ENCODE measurements at places on chromosomes 11 and 22. TPM values are rescaled to one million over a fixed set of nuclear protein-coding genes. Genes with fewer than 3 reads are reported as not detected.

DNA sequence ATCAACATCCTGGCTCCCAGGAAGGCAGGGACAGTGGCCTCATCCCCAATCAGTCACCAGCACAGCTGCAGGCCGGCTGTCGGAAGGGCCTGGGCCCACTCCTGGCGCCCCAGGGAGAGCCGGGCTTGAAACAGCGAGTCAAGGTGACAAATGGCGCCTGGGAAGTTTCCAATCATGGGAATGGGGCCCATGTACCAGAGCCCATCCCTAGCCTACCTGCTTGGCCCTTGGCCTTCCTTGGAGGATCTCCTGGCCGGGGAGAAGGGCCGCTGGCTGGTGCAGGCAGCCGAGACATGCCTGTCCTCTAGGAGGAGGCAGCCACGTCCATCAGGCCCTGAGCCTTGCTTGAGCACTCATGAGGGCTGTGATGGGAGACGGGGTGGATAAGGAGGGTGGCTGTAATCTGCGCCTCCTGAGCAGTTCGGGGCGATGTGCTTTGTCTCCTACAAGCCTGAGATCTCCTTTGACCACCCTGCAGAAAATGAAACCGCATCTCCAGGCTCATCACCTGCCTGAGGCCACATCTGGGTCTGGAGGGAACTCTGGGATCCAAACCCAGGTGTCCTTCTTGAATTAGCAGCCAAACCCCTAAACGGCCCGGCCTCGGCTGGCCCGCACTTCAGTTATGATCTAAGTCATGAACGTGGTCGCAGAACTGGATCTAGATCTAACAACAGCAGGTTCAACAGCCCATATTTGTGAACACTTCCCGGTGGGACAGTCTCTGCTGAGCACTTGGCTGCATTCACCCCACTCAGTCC, 862.0 kb downstream of the TBC1D22A start:
- no peak for DNase-seq

- no peak for DNase-seq
Observed at GRCh38 chr11:32297611-32298011, 137.7 kb downstream of the WT1 start.

DNA sequence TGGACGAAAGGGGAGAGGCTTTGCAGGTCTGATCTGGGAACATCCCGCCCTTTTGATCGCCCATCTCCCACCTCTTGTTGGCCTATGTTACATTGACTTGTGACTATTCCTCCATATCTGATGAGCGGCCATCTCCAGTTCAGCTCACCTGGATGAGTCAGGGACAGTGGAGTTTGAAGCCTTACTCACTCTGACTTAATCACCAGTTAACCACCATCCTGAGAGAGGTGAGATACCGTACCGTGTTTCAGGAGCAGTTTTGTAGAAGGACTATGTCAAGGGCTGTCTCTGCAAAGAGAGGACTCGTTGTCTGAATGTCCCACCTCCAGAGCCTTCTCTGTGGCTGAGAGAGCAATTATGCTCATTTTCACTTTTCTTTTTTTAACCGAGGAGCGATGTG, 771.7 kb downstream of the NTM start:
- no peak for DNase-seq

DNA sequence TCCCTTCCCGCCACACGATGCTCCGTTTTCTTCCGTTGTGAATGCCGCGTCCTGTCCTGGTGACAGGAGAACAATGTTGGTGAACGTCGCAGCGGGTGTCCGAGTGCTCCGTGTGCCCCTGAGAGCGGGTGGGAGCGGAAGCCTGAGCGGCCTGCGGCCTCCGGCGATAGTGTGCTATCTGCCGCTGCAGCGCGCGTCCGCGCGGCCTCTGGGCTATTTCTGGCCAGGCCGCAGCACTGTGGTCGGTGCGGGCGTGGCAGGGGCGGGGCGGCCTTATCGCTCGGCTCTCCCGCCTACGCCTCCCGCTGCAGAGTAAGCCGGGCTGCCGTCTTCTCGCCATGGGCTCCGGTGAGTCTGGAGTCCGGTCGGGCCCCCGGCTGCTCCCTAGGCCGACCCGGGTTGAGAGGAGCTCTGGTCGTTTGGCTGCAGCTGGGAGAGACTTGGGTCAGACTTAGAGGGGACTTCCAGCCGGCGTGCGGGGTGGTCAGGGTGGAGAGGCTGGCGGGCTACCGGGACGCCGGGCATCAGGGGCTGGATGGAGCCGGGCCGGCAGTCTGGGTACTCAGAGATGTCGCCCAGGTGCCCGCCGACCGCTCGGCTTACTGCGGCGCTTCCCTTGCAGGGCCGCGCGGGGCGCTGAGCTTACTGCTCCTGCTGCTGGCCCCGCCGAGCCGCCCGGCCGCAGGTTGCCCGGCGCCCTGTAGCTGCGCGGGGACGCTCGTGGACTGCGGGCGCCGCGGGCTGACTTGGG, at the start of gene GP1BB:
Gene GP1BB (plus strand): TSS at position 308 of the 751 bp plus-strand sequence. CDS start 31 bp downstream, at position 339.
- peak; percentile 60 for DNase-seq

GRCh38 chr11:117907276-117908108, 21.7 kb downstream of the TMPRSS13 start:
- DNase-seq = peak; percentile 59

Gene F2
- total RNA-seq = not detected

Gene MFRP
- not detected for total RNA-seq

Gene GUCY1A2
- total RNA-seq = not detected
